ENCODE measurements at places on chromosomes 1 and 21.
A peak's percentile ranks its signal among the peaks of the same experiment; 100 is the strongest.

DNA sequence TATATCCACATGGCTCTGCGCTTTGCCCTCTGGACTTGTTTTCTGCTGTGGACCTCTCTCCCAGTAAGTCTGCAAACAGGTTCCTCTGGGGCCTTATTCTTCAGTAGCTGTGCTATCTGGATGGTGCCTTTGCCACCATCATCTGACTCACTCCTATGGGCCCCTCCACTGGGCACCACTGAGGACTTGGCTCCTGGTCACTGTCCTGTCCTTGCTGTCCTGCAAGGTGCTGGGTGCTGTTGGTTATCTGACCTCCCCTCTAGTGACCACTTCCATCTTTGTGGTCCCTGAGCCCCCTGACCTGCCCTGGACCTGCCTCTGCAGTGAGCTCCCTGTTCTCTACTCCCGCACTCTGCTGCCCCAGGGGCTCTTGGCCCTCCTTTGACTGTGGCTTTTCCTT, 6.7 kb downstream of the CNIH3 start:
- DNase-seq: no peak

- DNase-seq: no peak
Observed at GRCh38 chr1:197737916-197738315, 37.4 kb downstream of the DENND1B start.

- no peak for DNase-seq
Observed at GRCh38 chr1:93313026-93313425, 32.7 kb upstream of the DR1 start.

DNA sequence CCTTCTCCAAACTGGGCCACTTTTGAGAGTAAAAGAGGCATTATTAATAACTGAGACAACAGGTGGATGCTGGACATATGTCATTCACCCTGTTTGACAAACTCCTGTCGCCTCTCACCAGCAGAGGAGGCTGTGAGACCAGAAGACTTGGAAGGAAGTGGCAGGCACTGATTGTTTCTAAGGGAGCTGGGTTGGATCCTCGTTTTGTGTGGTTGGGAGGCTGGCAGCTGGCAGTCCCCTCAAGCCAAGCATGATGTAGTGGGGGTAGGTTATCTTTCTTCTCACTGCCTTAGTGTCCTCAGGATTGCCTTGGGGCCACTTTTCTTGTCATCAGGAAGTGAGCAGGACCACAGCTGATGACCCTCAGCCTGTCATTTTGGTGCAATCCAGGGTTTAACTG, 86.5 kb upstream of the KCNJ15 start:
- DNase-seq: peak; percentile 26

GRCh38 chr1:156444407-156445001, 56.1 kb downstream of the MEF2D start:
- peak; percentile 52 for DNase-seq

- DNase-seq: no peak
Observed at GRCh38 chr1:20368866-20369470, 78.3 kb downstream of the VWA5B1 start.

GRCh38 chr1:175171036-175171913, 21.3 kb downstream of the KIAA0040 start:
- DNase-seq: no peak

- no peak for DNase-seq
Observed at GRCh38 chr21:32328595-32328994, 29.9 kb downstream of the MRAP start.

GRCh38 chr1:40438391-40439015, 11.8 kb upstream of the ZFP69B start:
- peak; percentile 32 for DNase-seq

- no peak for DNase-seq
Observed at GRCh38 chr1:205263580-205264190, 35.9 kb downstream of the TMCC2 start.

DNA sequence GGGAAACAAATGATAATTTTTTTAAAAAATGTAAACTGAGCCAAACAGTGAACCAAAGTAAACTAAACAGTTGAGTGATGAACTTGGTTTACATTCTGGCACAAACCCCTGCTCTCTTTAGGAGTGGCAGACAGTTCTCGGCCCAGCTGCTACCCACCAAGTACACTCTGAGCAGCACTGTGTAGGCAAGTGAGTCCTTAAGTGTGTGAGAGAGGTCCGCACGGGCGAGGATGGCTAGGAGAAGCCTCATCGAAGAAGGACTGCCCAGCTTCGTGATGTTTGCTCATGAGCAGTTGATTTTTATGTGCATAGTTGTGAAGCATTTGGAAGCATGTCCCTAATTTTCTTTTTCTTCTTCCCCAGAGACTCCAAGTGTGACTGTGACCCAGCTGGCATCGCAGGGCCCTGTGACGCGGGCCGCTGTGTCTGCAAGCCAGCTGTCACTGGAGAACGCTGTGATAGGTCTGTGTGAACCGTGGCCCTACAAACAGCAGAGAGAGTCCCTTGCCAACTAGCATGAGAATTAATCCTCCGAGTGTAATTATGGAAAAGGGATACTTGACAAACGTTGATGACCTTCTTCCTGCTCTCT, 32.1 kb downstream of the LAMC2 start:
- DNase-seq: no peak

GRCh38 chr1:225685476-225686176, 32.7 kb upstream of the ENAH start:
- DNase-seq: no peak

DNA sequence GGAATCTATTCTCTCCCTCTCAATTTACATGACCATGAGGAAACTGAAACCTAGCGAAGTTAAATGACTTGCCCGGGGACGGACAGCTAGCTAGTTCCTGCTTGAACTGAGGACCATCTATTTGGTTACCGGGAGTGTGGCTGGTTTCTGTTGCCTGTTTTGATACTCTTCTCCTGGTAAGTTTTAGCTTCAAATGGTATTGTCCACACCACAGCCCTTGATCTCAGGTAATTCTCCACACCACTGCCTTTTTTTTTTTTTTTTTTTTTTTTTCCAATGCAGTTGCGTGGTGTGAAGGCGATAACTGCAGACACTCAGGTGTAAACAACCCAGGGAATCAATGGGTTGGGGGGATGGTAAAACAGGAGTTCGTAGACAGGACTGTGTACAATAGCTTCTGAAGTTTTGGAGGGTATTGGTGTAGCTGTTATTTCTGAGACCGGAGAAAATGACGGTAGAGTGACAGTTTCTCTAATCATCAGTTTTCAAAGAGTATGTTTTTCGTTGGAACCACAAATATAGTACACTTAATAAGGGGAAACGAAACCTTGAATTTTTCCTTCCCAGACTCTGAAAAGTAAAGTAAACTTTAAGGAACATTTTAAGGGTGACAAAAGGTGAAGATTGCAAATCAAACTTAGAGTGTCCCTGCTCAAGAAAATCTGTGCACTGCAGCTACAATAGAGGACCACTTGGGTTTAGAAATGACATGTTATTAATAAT, 125.3 kb upstream of the CACYBP start:
- DNase-seq: no peak

- no peak for DNase-seq
Observed at GRCh38 chr1:77065693-77066342, 153.4 kb downstream of the PIGK start.

GRCh38 chr21:37827913-37828312, 88.3 kb downstream of the KCNJ6 start:
- DNase-seq: no peak

DNA sequence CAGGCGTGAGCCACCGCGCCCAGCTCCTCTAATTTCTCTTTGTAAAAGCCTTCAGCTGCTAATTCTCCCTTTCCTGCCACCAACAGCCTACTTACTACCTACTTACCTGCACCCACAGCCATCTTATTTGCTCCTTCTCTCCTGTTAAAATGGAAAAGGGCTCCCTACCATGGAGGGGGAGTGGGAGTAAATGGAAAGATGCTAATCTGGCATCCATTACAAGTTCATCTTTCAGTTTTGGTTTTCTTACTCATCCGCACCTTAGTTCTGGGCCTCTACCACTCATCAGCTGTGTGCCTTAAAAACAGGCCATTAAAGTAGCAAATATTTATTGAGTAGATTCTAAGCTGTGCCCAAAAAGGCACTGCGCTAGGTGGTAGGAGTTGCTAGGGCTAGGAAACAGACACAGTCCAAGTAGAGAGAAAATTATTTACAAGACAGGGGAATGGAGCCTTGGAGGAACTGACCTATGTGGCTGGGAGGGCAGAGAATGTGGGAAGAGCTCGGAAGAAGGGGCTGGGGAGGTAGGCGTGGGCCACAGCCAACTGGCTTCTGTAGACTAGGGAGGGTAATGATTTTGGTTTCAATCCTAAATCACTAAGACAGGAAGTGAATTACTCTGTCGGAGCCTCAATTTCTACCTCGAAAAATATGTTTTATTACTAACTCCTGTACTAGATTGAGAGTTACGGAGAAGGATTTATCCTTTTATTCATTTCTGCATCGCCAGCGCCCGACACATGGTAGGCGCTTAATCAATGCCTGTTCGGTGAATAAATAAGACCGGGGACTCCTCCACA, 685 bp upstream of the DDI2 start:
- peak; percentile 28 for DNase-seq

DNA sequence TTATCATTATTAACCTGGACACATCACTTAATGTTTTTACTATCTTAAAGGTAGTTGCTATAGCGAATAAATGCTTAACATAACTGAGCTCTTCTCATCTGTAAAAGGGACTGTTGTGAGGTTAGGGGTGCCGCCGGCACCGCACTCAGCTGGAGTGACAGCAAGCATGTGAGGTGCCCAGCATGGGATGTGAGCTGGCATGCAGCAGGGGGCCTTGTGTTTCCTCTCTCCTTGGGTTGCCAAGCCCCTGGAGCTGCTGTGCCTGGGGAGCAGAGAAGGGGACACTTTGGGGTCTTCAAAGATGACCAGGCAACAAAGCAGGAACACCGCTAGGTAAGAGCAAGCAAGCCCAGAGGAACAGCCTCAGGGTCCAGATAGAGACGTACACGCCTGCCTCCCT, 2.1 kb upstream of the ZC3H12A start:
- no peak for DNase-seq

- DNase-seq: no peak
Observed at GRCh38 chr1:166808952-166809351, 30.3 kb upstream of the POGK start.

GRCh38 chr21:19767546-19767945, 1230.7 kb upstream of the NCAM2 start:
- no peak for DNase-seq

GRCh38 chr1:11653101-11653860, 948 bp downstream of the FBXO2 start:
- DNase-seq: no peak

DNA sequence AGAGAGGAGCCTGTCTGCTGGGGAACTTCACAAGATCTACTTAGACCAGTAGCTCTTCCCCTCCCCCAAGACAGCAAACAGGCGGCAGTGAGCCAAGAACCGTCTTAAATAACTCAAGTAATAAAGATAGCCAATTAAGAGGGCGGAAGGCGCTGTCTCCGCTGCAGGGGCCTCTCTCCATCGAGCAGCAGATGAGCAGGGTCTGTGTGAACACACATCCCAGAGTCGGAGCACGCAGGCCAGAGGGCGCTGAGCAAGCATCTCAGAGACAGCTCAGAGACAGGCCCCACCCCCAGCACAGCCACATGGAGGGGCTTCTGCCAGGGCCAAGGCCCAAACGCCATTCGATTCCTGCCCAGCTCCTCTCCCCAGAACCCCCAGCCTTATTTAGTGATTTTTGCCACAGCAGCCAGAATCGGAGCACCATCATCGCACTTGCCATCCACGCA, 11.1 kb downstream of the IFFO2 start:
- no peak for DNase-seq

- no peak for DNase-seq
Observed at GRCh38 chr1:161722406-161722805, 1.1 kb downstream of the FCRLB start.

DNA sequence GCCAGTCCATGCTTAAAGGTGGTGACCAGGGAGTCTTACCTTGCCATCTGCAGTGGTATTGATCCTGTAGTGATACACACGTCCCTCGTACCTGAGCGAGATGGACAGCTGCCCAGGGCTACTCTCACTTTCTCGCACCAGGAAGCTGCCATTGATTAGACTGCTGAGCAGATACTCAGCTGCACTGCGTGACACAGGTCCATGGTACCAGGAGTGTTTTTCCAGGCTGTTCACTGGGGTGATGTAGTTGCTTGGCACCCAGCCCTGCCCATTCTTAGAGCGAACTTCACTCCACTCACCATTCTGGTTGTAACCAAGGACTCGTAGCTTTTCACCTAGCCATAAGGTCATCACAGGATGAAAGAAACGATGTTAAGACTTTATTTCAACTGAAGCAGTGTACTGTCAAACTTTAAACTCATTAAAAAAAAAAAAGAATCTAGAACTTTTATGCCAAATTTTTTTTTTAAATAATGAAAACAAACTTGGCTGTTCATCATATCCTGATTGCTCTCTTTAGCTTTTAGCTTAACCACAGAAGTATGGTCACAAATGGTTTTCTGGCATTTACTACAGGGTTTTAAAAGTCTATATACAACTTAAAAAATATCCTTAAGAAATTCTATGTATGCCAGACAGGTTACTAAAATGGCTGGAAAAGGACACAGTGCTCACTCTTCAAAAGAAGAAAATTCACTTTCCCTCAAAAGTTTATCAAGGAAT, 44.6 kb downstream of the TOR3A start:
- no peak for DNase-seq

DNA sequence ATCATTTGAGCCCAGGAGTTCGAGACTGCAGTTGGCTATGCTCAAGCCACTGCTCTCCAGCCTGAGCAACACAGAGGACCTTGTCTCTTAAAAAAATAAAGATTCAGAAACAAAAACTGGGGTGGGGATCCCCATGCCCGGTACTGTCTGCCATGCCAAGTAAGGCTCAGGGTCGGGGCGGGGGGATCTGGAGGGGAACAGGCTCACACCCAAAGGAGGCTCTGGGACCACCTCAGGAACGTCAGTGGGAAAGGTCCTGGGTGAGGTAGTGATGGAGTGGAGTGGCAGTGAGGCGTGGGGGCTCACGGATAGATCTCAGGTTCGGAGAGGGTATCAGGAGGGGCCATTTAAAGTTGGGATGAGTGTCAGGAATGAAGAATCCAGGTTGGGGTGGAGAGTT, 765 bp upstream of the S100A4 start:
- peak; percentile 18 for DNase-seq

- DNase-seq: no peak
Observed at GRCh38 chr1:181100015-181100905, 11.8 kb downstream of the IER5 start.

GRCh38 chr1:182093781-182094180, 32.3 kb upstream of the ZNF648 start:
- no peak for DNase-seq

DNA sequence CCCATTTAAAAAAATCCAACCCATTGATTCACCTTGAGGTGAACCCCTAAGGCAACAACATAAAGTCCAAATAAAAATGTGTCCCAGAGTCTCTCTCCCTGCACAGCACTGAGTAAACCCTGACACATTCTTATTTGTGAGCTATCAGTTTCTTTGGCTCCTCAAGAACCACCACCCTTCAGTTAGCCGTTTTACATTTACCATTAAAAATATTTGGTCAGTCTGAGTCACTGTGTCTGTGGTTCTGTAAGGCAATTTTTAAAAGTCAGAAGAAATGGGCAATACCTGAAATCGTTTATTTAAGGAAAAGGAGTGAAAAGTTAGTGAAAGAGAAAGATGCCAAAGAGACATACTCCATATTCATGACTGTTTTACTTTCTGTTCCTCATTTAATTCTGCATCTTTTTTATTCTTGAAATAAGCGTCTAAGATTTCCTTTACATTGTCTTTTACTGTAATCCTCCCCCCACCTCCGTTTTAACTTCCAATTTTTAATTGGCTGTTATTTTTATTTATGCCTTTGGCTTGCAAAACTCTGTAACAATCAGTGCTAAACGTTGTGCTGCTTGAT, 91.7 kb upstream of the IVNS1ABP start:
- no peak for DNase-seq
